ENCODE measurements at places on chromosomes 1 and 21.

- no peak for DNase-seq
Measured at GRCh38 chr1:112335351-112335750, 60.7 kb upstream of the CTTNBP2NL start.

DNA sequence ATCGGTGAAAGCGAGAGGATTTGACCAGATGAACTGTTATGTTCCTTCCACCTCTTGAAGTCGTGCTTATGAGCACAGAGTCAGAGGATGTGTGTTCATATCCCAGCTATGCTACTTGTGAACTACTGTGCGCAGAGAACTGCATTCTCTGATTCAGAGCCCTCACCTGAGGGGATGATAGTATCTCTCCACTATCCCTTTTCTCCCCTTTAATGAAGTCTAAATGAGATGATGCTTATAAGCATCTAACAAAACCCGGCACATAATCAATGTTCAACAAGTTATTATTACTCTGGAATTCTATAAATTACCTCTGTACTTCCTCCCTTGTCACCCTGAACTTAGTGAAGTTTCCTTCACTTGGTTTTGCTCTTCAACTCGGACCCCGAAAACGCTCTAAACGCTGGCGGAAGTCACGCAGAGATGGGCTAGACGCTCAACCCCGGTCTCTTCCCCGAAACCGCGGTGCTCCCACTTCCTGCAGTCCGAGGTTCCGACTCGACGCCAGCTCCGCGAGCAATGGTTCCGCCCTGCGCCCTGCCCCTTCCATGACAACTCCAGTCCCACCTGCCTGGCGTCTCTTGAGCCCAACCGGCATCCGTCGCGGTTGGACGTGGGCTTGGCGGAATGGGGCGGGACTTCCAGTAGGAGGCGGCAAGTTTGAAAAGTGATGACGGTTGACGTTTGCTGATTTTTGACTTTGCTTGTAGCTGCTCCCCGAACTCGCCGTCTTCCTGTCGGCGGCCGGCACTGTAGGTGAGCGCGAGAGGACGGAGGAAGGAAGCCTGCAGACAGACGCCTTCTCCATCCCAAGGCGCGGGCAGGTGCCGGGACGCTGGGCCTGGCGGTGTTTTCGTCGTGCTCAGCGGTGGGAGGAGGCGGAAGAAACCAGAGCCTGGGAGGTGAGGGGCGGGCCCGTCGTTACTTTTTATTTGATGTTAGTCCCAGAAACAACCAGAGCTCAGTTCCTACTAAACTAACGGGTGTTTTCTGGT lies at the start of gene NUF2:
NUF2 (plus strand) TSS at position 644 of the 995 bp plus-strand sequence. CDS start 4,098 bp downstream, outside the sequence.
- peak; percentile 98 for DNase-seq

DNA sequence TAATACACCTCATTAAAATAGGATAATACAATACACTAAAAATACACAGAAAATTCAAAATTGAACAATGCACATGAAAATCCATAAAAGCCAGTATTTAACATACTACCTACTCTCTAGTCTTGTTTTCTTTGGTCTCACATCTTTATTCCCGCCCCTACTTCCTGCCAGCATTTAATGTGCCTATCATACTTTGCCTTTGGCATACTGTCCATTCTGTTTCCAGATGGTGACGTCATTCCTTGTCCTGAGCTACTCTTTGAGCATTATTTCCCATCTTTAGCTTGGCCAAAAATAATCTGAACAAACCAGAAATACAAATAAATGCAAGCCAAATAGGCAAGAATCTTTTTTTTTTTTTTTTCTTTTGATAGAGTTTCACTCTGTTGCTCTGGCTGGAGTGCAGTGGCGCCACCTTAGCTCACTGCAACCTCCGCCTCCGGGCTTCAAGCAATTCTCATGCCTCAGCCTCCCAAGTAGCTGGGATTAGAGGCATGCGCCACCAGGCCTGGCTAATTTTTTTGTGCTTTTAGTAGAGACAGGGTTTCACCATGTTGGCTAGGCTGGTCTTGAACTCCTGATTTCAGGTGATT lies 4.4 kb downstream of the HFM1 start:
- no peak for DNase-seq

DNA sequence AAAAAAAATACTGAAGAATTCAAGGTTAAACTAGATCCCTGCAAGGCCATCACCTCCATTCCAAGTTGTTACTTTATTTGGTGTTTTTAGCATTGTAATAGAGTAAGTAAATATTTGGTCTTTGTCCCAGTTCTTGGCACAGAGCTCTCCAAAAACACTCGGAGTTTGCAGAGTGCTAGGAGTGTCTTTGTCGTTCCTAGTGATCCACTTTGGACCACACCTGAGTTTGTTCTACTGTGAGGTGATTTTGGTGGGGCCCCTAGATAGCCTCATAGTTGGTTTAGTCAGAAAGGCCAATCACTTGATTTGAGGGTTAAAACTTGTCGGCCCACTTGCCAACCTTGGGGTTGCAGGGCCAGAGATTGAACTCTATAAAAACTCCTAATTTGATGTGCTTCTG lies 25.6 kb downstream of the SYNC start:
- no peak for DNase-seq

DNA sequence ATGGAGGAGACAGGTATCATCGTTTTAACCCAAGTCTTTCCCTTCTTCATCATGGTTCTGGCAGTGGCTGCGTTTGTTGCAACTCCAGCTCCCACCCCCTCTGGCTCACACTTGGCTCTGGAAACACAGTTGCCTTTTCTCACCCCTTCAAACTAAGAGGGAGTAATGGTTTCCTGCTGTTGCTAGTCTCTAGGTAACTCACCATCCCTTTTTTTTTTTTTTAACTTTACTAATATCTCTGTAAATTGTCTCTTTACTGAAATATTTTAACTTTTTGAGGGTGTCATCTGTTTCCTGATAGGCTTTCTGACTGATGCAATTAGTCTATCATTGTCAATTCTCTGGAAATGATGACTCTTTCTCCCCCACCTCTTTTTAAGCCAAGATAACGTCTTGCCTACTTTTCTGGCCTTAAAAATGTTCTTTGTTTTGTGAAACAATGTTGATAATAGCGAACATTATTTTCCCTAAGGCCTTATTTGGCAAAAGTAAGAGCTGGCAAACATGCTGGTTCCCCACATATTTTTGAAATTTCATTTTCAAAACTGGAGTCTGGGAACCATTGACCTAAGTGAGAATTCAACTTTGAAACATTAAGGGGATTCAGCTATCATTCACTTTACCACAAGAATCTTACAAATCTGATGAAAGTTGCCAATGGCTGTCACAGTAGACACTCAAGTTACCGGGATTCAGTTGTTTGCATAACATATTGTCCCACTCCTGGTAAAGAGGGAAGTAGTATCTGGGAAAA lies 85.3 kb downstream of the LEPR start:
- DNase-seq = no peak

DNA sequence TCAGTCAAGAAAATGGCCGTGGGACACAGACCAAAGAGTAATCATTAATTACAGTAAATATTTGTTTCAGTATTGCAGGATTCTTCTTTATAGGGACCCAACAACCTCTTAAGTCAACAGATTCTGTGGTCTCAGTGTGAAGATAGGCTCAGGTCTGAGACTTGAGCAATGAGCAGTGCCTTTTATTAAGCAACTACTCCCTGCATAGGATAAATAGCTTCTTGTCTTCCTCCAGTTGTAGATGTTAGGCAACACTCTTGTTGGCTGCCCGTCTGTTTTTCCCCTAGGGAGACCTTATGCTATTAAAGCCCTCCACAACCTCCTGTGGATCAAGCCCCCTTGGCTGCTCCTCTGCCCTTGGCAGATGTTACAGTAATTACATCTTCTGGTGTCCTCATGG lies 1.8 kb upstream of the OMA1 start:
- DNase-seq = no peak

DNA sequence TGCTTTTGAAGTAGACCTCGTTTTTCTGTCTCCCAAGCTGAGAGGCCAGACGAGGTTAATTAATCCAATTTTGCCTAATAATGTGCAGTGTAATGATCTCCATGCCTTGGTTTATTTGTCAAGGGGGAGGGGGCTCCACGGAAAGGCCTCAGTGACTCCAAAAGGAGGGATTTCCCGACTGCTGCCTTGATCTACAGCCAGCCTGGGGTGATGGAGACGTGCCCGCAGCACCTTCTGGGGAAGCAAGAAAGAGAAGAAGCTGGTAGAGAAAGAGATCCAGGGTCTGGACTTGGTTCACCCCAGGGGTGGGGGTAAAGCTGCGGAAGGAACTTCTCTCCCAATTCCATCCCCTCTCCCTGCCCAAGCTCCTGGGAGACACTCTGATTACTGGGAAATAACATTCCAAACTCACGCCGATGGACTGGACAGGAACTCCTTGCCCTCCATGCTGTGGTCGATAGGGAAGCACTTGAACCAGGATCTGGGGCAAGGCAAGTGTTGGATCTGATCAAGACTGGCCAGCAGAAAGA lies 44.1 kb upstream of the SIM2 start:
- no peak for DNase-seq

- DNase-seq = no peak
Measured at GRCh38 chr1:155990005-155990739, 11.8 kb upstream of the ARHGEF2 start.

- no peak for DNase-seq
Measured at GRCh38 chr1:167899253-167899681, 14.7 kb downstream of the ADCY10 start.

GRCh38 chr1:166588741-166589140 lies 250.5 kb upstream of the POGK start:
- DNase-seq = no peak

DNA sequence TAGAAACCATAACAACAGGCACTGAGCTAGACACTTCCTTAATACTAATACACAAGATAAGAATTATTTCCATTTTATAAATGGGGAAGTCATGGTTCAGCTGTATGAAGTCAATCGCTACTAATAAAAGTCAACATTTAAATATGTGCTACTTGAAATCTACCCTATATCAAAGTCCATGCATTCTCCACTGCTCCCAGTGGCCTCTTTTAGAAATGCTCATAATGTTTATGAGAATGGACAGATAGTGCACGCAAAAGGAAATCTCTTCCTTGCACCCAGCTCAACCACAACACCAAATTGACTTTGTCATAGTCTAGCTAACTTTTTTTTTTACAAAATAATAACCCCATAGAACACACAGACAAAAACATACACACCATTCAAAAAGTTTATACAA lies 281.7 kb upstream of the CXADR start:
- DNase-seq = no peak

DNA sequence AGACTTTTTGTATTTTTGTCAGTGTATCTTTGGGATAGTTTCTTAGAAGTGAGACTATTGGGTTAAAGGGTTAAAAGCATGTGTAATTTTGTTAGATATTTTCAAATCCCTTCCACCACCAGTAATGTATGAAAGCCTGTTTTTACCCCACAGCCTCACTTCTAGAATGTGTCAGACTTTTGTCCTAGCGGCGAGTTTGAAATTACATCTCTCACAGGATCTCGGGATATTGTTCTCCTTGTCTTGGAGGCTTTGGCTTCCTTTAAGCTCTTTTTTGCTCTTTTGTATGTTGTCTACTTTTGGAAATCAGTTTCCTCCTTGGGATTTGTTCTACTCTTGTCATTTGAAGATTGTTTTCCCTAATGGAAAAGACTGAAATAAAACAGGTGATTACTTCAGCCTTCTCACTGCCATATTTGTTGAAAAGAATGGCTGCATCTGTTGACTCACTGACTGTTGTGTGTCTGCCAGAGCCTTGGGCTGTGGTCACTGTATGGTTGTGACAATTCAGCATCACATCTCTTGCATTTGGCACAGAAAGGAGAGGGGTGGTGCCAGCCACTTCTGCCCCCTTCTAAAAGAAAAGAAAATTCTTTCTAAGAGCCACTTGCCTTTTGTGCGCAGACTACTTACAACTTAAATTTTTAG lies 22.6 kb downstream of the ST3GAL3 start:
- no peak for DNase-seq

GRCh38 chr1:6498576-6499111 lies 7.2 kb upstream of the PLEKHG5 start:
- DNase-seq = no peak
